Stimulated activated CD8-positive, alpha-beta memory T cell treated with anti-CD3 and anti-CD28 coated beads, Interleukin-4, amount 100 ng/mL, for 24 hours (primary cell): ENCODE measurements at places on chromosomes 5 and 9.

GRCh38 chr5:88235828-88236227, 32.8 kb downstream of the TMEM161B start:
- no peak for DNase-seq

GRCh38 chr5:69484891-69485290, 7.7 kb upstream of the OCLN start:
- DNase-seq = no peak

DNA sequence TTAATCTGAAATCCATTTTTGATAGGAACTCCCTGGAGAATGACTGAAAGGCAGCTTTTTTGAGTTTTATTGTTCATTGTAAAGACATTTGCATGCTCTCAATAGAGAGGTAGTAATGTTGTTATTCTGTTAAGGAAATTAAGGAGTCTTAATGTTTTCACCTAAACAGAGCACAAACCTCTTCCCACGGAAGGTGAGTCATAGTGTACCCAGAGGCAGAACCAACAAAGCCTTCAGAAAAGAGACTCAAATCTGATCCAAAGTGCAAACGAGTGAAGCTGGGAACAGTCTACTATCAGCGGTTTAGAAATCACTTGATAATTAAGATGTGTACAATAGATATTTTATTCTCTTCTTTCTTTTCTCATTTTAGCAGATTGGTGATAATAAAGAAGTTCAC, 470.5 kb downstream of the PLK2 start:
- no peak for DNase-seq

DNA sequence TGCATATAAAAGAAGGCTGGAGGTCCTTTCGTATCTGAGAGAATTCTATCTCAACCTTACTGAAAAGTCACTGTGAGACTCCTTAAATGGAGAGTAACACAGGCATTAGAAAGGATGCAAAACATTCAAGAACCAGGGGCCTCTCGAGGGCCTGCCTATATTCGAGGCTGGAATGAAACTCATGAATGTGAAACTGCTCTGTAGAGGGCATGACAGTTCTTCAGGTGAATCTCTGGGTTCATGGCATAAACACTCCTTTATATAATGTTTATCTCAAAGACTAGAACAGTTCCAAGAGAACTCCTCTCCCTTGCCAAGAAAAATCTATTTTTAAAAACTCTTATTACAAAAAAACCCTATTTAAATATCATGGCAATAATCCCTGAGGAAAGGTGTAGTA, 113.9 kb downstream of the SEC61B start:
- DNase-seq = no peak

DNA sequence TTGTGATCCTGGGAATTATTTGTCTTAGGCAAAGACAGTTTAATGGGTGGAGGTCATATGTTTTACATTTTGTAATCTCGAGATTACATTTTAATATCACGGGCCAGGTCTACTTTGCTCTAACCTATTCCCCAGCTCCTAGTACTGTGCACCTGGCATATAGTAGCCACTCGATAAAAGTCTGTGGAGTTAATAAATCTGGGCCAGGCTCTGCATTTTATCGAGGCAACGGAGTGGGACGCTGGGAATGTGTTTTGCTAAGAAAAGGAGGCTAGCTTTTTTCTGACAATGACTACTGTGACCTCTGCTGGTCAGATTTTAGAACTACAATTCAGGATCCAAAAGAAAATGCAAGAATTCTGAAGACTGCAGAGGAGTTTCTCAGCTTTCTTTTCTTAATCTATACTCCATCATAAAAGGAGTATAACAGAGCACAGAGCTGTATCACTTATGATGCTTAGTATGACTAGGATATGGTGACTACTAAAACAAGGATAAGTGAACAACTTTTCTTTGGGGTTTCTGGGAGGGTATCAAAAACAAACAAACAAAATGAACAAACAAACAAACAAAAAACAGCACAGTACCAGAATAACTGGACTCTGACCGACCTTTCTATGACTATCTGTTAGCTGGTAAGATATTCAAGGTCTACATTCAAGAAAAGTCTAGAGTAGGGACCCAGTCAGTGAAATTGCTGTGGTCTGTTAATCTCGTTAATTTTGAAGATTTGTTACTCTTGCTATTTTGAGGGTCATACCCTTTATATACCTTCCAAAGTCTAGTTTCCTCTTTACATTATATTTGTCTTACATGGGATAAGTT, 46.1 kb upstream of the CER1 start:
- DNase-seq = no peak

DNA sequence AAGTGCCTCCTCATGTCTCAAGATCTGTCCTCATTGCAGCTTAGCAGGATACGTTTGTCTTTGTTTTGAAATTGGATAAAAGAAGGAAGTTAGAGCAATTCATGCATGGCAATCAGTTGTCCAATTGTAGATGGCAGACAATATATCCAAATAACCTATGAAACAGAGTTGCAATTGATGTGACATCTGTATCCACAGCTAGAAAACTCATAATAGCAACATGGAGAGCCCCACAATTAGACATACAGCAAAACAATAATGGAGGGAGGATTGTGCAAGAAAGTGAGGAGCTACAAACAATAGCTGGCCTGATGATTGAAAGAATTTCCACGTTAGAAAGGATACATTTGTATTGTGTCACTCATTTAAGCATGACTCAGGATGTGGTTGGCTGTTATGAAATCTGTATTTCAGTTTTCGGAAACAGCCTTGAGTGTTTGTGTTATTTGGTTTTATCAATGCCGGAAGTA, 132.0 kb downstream of the FAM174A start:
- DNase-seq = no peak

DNA sequence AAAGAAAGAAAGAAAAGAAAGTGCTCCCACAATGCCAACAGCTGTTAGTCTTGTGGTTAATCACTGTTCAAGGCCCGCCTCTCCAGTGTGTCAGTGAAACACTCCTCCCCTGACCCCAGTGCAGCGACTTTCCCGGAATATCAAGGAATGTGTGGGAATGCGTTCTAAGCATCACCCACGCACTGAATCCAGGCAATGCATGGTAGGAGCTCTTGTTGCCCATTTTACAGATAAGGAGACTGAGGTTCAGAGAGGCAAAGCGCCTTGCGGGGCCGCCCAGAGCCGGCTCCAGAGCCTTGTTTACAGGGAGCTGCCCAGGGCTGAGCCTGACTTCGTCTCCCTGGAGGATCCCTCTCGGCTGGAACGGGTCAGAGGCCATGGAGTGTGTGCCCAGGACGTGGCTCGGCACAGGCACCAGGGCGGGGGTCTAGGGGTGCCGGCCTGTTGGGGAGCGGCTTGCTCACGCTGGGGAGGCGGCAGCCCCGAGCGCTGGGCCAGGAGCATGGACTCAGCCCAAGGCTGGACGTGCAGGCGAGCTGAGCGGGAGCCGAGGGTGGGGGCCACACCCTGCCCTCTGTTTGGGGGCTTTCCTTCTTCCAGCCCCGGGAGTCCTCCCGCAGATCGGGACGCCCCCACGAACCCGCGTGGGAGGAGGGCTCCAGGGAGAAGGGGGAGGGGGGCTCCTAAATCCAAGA, 823 bp downstream of the ST6GALNAC6 start:
- DNase-seq = no peak

DNA sequence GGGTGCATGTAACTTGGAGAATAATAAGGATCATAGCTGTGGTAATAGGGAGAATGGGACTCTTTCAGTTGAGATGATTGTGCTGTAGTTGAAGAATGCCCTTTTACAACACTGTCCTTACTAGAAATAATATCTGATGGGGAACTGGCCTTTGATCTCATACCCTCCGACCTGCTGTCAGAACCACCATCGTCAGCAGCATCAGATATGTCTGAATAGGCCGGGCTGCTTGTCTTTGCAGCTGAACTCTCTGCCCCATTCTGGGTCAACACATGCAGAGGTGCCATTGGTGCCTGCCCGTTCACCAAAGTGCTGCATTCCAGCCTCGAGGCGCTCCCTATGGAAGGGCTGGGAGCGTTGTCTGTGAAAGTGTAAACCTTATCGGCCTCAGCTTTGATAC, 99.1 kb downstream of the ZNF608 start:
- DNase-seq = no peak

DNA sequence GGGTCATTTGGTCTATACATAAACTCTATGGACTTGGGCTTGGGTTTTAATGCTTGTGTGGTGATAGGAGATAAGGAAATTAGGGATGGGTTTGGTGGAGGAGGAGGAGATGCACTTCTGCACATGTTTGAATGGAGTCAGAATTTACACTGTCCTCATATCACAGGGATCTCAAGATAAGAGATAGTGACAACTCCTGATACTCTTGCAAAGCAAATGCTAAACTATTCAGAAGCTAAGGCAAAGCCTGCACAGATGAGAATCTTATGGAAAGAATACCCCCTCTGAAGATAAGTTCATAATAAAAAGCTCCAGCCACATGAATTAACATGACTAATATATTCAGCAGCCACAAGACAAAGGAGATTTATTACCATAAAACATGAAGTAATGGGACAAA, 90.2 kb downstream of the XRCC4 start:
- no peak for DNase-seq

DNA sequence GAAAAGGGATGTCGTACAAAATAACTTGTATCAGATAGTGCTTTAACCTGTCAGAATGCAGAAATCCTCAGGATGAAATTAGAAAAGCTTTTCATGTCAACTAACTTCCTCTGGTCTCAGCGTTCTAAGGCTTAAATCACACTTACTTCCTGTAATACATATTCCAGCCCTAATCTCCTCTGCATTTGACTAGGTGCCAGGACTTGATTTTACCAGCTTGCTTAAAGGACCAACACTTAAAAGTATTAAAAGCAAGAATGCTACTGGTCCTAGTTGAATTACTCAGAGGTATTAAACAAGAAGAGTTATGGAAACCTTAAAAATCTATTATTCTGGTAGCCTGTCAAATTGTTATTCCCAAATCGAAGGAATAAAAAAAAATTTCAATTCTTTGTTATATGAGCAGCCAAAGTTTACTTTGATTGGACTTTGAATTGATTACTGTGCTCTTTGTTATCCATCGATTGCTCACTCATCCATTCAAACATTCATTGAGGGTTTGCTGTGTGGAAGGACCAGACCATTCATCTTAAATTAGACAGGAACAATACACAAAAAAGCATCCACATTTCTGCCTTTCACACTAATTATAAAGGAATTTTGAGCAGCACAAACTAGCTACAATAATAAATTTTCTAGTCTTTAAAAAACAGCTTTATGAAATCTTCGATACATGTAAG, 108.7 kb downstream of the MUSK start:
- no peak for DNase-seq

DNA sequence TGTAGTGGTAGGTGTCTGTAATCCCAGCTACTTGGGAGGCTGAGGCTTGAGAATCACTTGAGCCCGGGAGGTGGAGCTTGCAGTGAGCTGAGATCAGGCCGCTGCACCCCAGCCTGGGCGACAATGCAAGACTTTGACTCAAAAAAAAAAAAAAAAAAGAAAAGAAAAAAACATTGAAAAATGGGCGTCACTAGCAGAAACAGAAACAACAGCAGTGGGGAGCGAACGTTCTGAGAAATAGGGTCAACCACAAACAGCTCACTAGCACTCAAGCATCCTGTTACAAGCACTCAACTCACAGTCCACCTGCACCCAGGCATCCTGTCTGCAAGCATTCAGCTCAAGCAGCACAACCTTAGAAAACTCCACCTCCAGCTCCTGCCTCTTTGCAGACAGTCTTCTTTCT, 17.2 kb downstream of the TRIM14 start:
- DNase-seq = no peak

DNA sequence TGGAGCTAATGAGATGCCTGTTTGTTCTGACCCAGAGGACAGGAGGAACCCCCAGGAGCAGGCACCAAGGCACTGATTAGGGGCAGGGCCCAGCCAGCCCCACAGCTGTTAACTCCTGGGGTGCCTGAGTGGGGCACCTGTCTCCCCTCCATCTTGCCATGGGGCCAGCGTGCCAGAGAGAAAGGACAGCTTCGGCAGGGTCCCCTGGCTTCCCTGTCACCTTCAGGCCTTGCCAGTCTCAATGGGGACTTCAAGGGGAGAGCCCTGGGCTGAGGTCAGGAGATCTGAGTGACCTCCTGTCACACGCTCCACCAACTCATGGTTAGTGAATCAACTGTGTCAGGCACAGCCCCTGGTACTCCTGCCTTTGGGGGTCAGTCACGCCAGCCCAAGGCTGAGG, 152.7 kb upstream of the MVB12B start:
- no peak for DNase-seq

- DNase-seq = no peak
Observed at GRCh38 chr9:98860871-98861293, 53.4 kb downstream of the GALNT12 start.

GRCh38 chr5:176538989-176539384, 1.8 kb upstream of the RNF44 start:
- DNase-seq = no peak

- no peak for DNase-seq
Observed at GRCh38 chr5:32506201-32506661, 61.7 kb upstream of the ZFR start.

- DNase-seq = no peak
Observed at GRCh38 chr5:178495706-178496105, 94.5 kb downstream of the COL23A1 start.

- DNase-seq = no peak
Observed at GRCh38 chr9:133654736-133655657, 18.8 kb downstream of the DBH start.

DNA sequence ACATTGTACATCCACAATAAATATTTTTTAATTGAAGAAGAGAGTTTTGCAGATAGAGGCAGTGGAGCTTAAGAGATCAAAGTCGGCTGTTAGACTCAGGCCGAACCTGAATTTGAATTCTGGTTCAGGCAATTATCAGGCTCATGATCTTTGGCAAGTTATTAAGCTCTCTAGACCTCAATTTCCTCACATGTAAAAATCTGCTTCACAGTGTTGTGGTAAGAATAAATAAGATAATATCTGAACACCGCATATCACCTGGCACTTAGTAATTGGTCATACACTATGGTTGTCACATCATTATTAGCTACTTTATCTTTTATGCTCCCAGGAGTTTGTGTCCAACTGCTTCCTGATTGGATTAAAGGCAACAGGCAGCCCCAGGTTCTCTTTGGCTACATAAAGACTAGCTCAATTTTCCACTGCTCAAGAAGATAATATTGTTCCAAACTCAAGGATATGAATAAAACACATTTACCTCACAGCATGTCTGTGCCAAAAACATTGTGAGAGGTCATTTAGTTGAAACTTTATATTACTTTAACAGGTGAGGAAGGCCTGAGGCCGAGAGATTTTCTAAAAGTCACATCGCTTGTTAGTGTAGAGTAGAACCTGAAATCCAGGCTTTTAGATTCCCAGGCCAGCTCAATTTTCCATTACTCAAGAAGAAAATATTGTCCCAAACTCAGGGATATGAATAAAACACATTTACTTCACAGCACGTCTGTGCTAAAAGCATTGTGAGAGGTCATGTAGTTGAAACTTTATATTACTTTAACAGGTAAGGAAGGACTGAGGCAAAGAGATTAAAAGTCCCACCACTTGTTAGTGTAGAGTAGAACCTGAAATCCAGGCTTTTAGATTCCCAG, 289.2 kb upstream of the PTGER4 start:
- DNase-seq = no peak

DNA sequence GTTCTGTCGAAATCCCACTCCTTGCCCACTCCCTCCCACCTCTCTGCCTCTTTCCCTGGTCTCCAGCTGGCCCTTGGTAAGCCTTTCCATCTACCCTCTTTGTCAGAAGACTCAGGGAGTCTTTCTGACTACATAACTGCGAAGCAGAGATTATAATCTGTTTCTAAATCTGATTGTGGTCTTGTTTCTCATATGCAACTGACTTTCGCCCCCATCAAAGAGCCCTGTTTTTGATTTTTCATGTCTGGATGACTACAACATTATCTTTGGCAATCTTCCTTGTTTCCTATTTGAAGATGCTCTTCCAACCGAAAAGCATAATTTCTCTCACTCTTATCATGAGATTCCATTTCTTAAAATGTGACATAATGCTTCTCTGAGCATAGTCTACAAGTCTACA, 218.2 kb upstream of the ADAMTSL1 start:
- DNase-seq = no peak

- DNase-seq = no peak
Observed at GRCh38 chr9:135088348-135088978, 995 bp downstream of the OLFM1 start.
